Anterior cingulate cortex (tissue), 58 donors: ENCODE measurements at places on chromosomes 6 and 20.

DNA sequence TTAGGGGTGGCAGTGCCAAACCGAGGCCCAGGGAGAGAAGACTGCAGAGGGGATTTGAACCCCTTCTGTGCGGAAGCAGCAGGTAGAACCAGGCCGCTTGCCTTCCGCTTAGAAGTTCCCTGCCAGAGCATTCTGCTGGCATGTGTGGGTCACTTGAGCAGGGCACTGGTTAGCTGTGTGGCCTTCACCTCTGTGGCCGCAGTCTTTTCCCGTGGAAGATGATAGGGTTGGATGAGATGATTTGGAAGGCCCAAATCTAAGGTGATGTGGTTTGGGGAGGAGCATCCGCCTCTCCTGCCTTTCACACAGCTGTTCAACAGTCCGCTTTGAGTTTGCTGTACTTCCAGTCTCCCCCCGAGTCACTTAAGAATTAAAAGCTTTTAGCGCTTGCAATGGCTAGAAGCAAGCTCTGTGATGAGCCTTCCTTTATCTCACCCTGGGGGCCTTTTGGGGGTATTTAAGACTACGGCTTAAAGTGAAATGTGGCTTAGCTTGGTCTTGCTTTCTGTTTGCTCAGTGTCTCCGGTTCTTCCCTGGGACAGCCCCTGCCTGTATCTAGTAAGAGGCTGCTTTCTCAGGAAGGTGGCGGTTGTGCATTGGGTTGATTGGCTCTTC, 743 bp downstream of the CMTR1 start:
- DNase-seq = peak; percentile 35

DNA sequence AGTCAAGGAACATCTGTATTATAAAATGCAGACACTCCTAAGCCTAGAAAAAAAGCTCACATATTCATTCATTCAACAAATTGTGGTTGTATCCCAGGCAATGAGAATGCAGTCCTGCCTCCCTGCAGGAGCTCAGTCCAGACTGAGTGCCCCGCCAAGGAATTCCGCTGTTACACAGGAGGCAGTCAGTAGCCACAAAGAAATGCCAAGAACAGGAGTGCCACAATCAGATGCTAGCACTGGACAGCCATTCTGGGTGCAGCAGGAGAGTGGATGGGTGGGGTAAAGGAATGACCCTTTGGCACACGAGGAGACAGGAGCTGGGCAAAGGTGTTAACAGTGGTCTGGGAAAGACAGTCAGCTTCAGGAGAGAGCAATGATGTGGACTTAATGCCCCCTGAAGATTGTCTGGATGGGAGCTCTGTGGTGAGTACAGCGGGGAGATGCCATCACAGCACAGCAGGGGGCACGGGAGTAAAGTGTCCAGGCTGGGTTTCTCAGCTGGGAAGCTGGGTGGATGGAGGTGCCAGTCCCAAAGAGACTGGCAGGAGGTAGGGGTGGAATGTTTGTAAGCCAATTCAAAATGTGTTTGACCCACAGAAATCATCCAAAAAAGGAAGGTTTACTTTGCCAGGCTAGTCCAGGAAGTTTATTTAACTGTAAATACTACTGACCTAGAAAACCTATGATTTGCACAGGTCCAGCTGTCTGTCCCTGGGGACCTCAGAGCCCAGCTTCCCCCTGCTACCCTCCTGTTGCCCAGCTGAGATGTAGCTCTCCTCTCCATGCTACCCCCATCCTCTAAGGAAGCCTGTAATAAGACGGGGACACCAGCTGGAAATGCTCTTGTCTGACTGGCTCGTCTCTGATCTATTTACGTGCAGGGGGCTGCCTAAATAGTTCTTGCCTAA, 84.1 kb downstream of the SLC23A2 start:
- no peak for DNase-seq

- DNase-seq = no peak
Measured at GRCh38 chr6:72792692-72793091, 170.8 kb downstream of the KCNQ5 start.

DNA sequence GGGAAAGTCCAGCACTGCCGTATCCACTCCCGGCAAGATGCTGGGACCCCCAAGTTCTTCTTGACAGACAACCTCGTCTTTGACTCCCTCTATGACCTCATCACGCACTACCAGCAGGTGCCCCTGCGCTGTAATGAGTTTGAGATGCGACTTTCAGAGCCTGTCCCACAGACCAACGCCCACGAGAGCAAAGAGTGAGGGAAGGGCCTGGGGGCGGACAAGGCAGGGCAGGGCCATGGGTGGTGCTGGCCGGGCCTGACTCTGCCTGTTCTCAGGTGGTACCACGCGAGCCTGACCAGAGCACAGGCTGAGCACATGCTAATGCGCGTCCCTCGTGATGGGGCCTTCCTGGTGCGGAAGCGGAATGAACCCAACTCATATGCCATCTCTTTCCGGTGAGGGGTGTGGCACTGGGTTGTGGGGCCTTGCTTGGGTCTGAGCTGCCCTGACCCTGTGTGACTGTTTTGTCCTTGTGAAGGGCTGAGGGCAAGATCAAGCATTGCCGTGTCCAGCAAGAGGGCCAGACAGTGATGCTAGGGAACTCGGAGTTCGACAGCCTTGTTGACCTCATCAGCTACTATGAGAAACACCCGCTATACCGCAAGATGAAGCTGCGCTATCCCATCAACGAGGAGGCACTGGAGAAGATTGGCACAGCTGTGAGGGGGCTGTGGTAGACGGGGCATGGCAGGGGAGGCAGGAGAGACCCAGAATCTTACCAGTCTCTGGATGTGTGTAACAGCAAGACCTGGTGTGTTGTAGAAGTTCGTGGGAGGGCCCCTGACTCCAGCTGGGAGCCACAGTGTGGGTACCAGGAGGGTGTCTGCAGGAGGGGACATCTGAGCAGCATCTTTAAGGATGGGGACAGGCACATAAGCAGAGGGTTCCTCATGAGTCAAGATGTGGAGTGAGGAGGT, 29.1 kb downstream of the PLCG1 start:
- DNase-seq = no peak

DNA sequence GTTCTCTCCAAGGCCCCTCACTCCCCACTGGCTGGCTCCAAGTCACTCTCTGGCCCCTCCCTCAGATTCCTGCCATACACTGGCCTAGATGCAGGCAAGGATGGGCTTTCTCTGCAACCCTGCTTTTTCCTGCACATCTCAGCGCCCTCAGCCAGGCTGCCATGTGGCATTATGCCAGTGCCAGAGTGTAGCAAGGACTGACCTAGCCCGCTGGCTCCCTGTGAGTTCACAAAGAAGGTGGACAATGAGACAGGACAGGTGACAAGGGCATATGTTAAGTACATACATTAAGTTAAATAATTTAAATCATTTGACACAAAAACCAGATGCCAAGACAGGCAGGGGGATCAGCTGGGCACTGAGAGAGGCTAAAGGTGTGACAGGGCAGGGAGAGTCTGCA, 394.6 kb downstream of the ZFAND3 start:
- DNase-seq = no peak

- DNase-seq = no peak
Measured at GRCh38 chr20:21614980-21615379, 90.5 kb upstream of the PAX1 start.

DNA sequence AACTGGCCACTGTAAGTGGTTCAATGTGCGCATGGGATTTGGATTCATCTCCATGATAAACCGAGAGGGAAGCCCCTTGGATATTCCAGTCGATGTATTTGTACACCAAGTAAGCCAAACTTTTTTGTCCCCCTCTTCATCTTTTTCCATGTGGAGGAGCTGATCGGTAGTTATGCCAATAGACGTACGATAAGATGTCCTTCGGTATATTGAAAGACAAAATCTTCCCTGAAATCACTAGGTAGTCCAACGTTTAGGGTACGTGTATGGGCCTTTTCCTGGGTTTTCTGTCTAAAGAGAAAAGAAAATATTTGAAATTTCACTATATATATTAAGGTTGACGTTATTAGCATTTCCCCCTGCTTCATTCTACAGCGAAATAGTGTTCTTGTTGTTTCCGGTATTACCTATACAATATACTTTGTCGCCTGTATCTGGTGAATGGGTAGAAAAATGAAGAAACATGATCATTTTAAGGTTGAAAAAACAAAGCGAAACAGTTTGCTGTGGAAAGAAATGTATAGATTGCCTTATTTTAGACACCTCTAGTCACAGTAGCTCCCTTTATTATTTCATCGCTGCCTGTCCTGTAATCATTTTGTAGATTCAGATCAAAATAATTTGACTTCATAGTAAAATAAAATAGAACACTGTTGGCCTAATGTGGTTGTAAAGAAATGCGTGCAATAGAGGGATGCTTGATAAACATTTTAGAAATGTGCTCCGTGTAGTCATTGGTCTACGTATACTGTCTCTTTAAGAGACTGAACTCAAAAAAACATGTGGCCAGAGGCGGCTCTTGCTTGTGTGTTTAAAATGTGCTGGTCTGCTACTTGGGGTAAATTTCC, 1.5 kb downstream of the LIN28B start:
- DNase-seq = no peak

GRCh38 chr20:59597240-59597639, 7.1 kb upstream of the PHACTR3 start:
- DNase-seq = no peak

- no peak for DNase-seq
Measured at GRCh38 chr20:44326391-44327159, 10.3 kb upstream of the R3HDML start.

GRCh38 chr6:111792914-111793700, 80.1 kb downstream of the FYN start:
- DNase-seq = no peak

GRCh38 chr20:47189060-47189459, 167.4 kb downstream of the ZMYND8 start:
- no peak for DNase-seq

DNA sequence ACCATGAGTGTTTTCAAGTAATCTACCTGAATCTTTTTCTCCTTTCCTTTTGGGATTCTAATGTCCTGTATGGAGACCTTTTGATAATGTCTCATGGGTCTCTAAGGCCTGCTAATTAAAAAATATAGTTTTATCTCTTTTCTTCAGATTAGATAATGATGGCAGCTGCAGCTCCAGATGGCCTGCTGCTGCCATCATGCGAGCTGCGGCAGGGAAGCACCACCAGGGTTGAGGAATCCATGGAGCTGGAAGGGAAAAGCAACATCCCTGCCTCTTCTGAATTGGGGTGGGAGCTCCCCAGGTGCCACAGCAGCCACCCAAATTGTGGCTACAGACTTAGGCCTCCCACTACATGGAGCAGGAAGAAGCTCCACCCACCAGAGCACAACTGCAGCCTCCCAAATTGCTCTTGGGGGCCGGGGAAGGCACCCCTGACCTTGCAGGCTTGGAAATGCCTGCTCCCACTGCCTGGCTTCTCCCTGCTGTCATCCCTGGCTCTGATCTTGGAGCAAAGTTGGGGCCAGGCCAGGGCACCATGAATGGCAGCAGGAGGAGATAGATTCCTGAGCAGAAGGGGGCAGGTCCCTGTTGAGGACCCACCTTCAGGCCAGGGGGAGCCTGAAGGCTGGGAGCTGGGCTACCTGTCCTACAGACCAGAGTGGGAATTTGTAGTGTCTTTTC, 189.6 kb upstream of the MAN1A1 start:
- no peak for DNase-seq

DNA sequence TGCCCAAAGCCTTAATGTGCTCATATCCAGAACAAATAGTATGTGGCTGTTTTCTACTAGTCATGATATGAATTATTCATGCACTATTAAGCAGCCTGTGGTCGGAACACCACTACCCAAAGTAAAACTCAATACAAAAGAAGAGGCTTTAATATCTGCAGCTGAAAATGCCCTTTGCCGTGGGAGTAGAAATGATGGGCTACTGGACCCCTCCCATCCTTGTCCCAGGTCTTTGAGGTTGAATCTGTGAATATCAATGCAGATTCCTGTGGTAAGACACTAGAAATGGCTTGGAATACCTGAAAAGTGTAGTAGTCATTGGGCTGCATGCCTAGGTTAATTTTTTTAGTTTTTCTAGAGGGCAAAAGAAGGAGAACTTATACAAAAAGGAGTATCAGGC, 303.7 kb downstream of the TBC1D7 start:
- no peak for DNase-seq

- no peak for DNase-seq
Measured at GRCh38 chr20:23142162-23143050, 56.3 kb upstream of the CD93 start.
